Hematopoietic multipotent progenitor cell treated with erythropoietin and hydrocortisone succinate and interleukin-3 and kit ligand, for 4 days (in vitro differentiated cells): ENCODE measurements at places on chromosomes 16 and 17.
A peak's percentile ranks its signal among the peaks of the same experiment; 100 is the strongest.

DNA sequence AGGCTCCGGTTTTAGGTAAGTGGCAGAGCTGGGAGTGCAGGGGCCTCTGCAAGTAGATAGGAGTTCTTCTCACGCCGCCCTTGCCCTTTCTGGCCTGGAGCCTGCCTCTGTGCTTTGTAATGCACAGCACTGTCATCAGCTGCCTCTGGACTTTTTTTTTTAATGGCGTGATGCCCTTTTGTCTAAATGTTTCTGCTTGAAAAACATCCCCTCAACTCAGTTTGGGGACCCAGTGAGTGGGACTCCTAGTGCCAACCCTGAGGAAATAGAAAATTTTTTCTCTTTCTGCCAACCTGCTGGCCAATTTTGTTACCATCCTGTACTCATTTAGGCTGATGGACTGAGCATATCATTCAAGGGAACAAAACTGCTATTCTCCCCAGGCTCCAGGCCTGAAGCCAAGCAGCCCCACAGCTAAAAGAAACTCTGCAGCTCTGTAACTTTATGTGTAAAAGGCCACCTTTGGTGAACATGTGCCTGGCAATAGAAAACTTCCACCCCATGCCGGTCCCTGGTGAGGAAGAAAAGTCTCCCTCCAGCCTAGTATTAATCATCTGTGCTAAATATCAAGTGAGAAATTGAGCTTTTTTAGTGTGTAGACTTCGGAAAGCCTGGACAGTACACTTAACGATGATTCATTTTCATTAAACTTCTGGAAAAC lies 22.5 kb downstream of the SLC6A2 start:
- DNase-seq: no peak

- DNase-seq: no peak
These were observed 36.8 kb upstream of the ZNF469 start for GRCh38 chr16:88345721-88346560.

DNA sequence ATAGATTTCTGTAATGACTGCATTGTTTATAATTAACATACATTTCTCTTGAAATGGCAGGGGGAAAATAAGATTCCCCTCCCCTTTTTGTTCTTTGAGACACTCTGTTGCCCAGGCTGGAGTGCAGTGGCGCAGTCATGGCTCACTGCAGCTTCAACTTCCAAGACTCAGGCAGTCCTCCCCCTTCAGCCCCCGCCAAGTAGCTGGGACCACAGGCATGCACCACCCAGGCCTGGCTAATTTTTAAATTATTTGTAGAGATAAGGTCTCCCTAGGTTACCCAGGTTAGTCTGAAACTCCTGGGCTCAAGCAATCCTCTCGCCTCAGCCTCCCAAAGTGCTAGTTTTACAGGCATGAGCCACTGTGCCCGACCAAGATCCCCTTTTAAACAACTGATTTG lies 67.7 kb downstream of the KATNIP start:
- DNase-seq: no peak

DNA sequence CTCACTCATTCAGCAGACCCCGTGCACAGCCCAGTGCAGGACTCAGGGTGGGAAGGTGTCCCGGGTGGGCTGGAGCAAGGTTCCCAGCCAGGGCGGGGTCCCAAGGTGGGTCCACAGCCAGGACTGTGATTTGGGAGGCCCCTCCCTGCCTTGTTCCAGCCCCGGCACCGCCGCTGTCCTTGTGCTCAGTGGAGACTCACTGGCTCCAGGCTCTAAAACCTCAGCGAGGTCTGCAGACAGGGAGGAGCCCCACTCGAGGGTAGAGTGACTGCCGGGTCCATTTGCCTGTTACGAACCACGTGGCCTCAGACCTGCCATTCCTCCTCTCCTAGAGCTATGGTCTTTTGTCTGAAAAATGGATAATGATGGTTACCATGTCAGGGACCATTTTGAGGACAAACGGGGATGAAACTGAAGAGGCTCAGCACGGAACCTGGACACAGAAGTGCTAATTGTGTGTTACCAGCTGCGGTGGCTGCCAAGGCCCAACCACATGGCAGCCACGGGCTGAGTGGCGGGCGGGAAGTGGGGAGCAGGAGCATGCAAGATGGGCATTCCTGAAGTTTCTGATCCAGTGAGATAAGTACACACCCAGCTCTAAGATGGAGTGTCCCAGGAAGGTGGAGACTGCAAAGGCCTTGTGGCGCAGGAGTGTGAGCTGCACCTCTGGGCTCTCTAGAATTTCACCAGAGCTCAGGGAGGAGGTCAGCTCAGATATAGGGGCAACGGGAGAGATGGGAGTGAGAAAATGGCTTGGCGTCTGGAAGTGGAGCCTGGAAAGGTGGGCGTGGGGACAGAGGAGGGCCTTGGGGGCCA lies 317.6 kb downstream of the SEC14L1 start:
- no peak for DNase-seq

DNA sequence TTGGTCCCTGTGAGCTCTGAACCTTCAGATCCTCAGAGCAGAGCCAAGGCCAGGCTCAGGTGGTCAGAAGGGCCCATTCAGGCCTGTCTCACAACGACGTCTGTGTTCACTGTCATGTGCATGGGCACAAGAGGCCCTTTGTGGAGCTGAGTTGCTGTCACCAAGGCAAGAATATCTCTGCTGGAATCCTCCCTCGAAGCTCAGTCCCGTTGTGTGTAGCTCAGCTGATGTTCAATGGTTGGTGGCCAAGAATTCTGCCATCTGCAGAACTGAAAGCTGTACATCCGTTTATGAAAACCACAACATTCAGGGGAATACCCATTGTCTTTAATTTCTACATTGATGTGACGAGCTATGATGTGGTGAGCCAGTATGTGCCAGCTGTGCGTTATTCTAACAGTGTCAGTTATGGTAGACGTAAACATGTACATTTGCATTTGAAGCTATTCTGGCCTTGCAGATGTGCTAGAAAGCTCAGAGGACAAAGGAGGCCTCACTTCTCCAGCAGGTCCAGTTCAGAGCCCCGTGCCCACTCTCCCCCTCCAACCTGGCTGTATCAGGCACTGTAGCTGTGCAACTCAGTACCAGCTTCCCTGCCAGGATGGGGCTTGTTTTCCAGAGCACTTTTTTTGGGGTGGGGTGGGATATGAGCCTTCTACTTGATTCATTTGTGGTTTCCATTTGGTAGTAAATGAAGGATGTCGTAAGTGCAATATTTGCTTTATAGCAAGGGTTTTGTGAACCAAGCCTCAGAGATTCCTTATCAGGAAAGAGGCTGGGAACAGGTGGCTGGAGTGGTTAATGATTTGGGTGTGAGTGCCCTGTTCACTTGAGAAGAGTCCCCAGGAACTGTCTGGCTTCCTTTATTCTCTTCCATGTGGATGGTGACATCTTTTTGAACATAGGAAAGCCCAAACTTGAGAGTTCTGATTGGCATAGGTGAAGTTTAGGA lies 56.1 kb downstream of the B9D1 start:
- peak; percentile 77 for DNase-seq

DNA sequence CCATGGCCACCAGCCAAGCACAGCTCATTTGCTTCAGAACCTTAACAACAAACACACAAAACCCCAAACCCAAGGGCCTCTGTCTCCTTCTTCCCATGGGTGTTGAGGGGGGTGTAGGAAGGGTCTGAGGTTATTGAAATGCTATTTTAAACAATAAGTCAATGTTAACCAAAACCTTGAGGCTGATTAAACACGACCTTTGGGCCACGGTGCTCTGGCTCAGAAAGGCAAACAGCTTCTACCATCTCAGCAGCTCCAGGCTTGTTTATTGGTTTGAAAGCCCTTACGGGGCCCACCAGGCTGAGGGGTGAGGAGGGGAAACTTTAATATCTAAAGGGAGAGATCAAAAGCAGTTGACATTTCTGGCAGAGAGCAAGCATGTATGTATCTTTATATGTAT lies 185.7 kb upstream of the IRX6 start:
- no peak for DNase-seq

DNA sequence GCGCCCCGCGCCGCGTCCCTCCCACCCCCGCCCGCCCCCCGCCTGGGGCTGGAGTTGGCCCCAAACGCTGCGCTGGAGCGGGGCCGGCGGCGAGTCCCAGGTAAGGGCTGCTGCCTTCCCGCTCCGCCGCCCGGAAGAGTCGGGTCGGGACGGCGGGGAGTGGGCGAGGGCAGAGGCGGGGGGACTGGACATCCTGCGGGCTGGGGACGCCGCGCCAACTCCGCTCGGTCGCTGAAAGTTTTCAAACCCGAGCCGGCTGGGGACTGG lies 469 bp downstream of the GPRC5C start:
- no peak for DNase-seq
